ENCODE measurements at places on chromosomes 2 and 18.

DNA sequence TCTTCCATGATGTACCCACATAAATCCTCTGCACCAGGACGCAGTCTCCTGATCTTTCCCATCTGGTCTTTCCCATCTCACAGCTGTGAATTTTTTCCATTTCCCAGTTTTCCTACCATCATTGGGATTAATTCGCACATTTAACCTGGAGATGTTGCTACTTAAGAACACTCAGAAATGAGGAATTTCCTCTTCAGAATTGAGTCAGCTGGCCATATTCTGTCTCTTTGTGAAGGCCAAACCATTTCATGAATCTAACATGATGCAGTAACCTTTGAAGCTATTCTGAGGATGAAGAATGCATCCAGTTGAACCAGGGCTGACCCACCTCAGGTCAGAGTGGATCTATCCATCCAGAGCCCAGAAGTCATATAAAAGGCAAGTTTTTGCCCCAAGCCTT is 326.8 kb downstream of the SETBP1 start:
- no peak for DNase-seq

DNA sequence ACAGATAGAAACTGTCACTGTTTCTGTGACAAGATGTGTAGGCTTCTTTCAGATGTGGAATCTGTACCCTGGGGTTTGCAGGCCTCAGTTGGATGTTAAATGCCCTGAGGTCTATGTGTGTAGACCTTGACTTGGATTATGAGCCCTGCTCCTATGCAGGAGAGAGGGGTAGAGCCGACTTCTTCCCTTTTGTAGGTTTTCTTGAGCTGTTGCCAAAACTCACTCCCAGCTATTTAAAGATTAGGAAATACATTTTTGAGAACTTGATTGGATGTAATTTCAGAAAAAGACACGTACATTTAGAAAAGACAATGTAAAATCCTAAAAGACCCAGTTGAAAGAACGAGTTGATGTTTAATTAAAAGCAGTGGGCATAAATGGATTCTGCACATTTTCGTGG is 374.8 kb downstream of the SLC4A3 start:
- no peak for DNase-seq

- DNase-seq = no peak
These were observed 3.5 kb downstream of the KCNF1 start for GRCh38 chr2:10915236-10915635.

- DNase-seq = no peak
These were observed 116.2 kb downstream of the TANC1 start for GRCh38 chr2:159084384-159085370.

- DNase-seq = no peak
These were observed 306.7 kb upstream of the SLC8A1 start for GRCh38 chr2:40758401-40759155.

GRCh38 chr2:120180066-120180465 is 43.1 kb downstream of the TMEM185B start:
- no peak for DNase-seq

DNA sequence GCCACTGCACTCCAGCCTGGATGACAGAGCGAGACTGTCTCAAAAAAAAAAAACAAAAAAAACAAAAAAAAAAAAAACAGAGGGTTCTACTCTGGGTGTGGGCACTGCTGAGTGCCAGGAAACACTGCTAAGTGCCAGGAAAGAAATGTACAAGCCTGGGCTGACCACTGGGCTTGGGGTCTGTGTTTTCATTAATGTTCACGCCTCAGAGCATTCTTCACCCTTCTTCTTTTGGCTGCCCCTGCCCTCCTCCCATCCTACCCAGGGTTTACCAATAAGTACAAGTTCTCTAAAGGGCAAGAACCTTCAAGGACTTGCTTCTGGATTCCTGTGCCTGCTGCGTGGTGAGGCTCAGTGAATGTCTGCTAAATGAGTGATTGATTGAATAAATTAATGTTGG is 49.3 kb upstream of the LRPPRC start:
- DNase-seq = no peak

GRCh38 chr2:190896477-190896876 is 15.9 kb downstream of the GLS start:
- DNase-seq = no peak

DNA sequence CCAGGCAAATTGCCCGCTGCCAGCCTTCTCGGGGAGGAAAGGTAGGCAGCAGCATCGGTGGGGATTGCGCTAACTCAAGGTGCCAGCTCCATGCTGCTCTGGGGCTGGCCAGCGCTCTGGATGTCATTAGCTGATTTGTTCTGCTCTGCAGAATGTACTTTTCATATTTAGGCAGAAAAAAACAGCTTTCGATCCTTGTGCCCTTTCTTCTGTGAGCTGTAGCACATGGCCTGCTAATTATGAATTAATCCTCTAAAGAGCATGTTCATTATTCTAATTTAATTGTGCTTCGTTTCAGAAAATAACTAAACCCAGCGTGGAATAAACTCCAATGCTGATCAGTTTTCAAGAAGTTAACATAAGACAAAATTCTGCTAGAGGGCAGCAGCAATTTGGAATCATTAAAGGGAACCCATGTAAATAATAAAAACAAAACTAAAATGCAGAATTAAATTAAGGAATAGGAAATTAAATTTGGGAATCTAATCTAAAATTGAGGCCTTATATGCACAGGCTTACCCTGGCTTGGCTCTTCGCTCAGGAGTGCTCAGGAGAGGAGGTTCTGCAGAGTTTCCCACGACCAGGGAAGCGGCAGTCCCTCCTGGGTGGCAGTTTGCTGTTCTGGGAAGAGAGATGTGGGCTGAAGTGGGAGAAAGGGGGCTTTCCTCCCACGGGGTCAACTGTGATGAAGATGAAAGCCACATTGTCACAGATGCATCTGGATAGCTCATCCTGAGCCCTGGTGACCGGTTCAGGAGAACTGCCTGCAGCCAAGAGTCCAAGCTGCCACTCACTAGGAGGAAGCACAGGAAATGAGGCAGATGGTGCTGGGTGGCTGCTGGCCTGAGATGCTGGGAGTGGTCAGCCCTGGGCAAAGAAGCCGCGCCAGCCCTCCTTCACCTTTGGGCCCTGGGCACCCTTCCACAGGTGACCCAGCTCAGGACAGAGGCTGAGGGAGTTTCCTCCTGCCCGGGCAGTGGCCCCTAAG is 93.2 kb upstream of the PKDCC start:
- DNase-seq = no peak

DNA sequence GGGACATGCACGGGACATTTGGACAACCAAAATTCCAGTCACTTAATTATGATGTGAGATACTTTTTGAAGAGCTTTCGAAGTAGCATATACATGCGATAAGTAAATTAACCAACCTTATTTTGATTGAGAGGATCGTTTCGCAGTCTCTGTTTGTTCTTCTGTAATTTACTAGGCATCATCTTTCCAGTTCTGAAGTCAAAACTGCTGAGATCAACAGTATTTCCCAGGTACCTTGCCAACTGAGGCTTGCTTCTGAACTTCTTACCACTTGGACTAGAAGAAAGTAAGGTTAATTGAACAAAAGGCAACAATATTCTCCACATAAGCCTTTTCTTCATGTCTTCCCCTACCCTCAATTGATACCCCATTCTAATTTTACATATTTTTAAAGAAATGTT is 19.6 kb downstream of the MBD2 start:
- no peak for DNase-seq

- no peak for DNase-seq
These were observed 758 bp downstream of the LYPD1 start for GRCh38 chr2:132668987-132669907.

DNA sequence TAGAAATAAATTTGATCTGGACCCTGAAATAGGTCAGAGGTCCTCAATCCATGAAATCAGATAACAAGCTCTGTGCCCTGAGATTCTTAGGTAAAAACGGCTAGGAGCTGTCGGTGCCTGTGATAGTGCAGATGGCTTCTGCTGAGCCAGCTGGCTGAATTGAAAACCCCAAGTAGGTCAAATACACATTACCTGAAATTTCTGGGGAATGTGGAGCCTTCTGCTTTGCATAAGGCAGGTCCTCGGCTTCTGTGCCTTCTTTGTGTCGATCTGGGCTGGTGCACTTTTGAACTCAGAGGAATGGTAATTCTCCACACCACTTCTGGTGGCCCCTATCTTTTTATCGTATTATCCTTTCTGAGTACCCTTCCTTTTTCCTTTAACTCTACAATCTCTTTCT is 66.6 kb downstream of the CNTNAP5 start:
- no peak for DNase-seq

DNA sequence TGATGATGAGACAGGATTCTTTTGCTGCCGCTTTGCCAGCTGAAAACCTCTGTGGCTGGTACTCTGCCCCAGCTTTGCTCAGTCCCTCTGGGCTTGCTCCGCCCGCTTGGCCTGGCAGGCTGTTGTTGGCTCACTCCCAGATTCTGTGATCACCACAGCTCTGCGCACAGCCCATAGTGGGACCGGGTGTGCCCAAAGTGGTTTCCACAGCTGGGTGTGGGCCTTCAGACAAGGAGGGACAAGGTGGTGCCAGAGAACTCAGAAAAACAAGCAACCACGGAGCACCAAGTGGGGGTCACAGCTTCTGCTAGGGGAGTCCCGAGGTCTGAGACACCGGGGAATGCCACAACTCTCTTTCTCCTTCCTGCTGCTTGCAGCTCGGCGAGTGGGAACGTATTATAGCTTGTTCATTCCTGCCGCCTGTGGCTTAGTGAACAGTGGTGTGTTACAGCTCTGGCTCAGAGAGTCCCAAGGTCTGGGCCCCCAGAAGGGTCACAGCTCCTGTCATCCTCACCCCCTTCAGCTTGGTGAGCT is 9.2 kb upstream of the KYNU start:
- DNase-seq = no peak

GRCh38 chr18:51009072-51009471 is 20.9 kb upstream of the SMAD4 start:
- DNase-seq = no peak

DNA sequence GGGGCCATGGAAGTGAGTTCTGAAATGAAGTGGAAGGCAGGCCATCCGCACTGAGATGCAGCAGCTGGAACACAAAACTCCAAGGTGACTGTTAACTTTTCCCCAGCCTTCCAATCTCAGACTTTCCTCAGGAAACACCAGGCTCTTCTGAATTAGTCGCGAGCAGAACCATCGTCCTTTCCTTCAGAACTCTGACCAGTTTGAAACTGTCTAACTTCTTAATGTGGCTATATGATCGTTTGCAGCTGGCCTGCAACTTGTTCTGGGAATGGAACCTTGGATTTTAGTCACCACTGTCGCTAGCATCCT is 620 bp upstream of the RPL37A start:
- DNase-seq = no peak

DNA sequence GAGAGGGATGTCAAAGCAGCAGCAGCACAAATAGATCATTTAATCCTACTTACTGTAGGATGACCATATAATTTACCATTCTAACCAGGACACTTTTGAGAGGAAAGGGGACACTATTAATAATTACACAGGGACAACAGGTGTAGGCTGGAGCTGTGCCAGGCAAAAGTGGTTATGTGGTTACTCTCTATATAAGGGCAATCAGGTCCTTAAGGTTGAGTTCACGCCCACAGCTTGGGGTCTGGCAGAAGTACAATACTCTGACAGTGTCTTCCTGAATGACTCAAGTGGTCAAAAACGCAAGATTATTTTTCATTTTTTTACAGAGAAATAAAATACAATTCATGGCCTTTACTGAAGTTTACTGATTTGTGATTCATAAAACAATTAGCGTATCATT is 2.8 kb downstream of the PREPL start:
- peak; percentile 61 for DNase-seq

DNA sequence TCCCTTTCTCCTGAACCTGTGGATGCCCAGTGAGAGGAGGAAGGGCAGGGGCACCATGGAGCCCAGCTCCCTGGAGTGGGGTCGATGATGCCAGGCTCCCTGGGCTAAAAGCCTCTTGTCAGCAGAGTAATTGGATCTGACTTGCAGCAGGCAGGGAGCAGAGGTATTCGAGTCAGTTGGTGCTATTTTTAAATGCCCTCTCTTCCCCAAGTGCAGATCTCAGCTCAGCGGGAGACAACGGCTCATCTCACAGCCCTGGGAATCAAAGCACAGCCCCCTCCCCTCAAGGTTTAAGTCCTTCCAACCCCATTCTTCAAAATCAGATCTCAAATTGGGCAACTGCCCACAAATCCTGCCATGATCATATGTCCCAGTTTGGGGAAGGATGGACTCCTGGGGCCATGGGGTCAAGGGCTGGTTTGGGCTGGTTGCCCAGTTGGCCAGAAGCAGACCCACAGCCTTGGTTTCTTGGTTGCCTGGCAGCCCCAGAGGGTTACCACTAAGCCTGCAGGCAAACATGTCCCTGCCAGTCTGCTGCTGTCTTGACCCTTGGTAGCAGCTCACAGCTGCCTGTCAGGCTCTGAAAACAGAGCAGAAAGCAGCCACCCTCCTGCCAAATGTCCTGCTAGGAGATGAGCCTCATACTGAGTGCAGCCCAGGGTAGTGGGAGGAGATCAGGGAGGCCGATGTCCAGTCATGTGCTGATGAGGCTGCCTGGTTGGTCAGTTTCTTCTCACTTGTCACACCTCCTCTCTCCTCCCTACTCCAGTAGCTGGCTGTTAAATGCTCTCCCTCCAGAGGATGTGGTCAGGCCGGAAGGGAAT is 244.9 kb downstream of the LOXHD1 start:
- DNase-seq = no peak

GRCh38 chr2:177721087-177721486 is 328.5 kb downstream of the AGPS start:
- no peak for DNase-seq

DNA sequence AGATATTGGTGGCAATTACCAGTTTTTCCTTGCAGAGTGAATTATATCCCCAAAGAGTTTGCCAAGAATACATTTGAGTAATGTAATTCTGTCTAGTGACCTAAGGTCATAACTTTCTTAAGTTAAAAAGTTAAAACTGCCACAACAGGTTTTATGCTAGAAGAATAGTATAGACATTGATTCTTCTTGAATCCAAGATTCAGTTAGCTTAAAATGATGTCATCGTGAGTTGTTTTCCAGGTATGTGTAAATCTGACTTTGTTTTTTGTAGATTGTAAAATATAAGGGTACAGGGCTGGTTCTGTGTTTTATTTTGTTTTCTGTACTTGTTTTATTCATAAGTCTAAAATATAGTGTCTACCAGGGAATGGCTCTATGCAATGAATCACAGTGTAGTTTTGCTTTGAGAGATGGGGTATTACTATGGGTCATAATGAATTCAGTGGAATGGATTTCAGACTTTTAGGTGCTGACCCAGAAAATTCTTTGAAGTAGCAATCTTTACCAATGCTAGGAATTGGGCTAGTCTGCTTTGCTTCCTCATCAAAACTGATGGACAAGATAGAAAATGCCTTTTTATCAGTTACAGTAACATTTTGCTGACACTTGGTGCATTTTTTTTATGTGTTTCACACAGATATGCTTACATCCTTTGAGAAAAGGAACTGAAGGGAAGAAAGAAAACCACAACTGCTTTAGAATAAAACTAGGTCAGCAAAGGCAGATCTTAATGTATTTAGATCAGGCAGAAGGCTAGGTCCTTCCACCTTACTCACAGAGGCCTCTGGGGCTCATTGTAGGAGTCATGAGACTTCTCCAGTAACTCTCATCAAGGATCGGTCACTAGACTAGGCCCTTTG is 20.8 kb upstream of the MGAT5 start:
- DNase-seq = no peak

GRCh38 chr2:16630463-16630862 is 35.2 kb downstream of the CYRIA start:
- DNase-seq = no peak

GRCh38 chr2:30235859-30236535 is 4.7 kb downstream of the LBH start:
- DNase-seq = peak; percentile 66

- no peak for DNase-seq
These were observed 49.4 kb upstream of the STON1 start for GRCh38 chr2:48480526-48480925.

All from stimulated activated CD4-positive, alpha-beta T cell treated with anti-CD3 and anti-CD28 coated beads, Interleukin-15, amount 100 ng/mL, for 24 hours (primary cell).